ENCODE measurements at places on chromosomes 12 and 14. TPM values are rescaled to one million over a fixed set of nuclear protein-coding genes. Genes with fewer than 3 reads are reported as not detected.

DNA sequence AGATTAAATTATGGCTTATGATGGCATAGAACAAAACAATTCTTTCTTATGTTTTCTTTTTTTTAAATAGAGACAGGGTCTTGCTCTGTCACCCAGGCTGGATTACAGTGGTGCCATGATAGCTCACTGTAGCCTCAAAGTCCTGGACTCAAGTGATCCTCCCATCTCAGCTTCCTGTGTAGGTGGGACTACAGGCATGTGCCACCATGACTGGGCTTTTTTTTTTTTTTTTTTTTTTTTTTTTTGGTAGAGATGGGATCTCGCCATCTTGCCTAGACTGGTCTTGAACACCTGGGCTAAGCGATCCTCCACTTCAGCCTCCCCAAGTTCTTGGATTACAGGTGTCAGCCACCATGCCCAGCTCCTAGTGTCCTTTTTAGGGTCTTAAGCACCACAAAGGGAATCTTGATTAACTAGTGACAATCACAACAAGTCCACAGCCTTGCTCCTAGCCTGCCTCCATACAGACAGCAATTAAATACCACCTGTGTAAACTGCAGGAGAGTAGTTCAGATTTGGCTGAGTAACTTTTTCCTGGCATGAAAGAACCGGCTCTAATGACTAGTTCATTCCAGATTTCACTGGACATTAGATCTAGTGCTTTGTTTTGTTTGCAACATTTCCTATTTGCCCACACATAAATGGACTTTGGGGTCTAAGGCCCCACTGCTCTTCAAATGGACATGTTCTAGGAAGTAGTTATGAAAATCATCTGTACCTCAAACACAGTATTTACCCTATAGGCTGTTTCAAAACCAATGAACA lies 61.6 kb downstream of the SH2B3 start:
- DNase-seq = no peak

- DNase-seq = no peak
These were observed 327.5 kb upstream of the PDE3A start for GRCh38 chr12:20040831-20041230.

DNA sequence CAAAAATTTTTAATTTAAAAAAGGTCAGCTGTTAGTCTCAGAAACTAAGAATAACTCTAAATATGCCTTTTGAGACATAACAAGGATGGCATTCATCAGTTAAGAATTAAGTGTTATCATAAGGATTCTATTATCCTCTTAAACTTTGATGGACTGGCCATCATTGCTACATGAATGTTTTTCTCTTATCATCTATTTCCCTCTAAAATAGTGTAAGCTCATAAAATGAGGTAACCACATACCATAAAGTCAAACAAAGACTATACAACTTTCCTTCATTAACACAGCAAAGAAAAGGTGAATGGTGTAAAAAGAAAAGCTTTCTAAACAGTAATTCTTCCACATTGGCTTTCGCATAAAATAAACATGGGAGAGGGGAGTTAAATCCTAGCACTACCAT lies 41.1 kb downstream of the TMTC1 start:
- DNase-seq = no peak

DNA sequence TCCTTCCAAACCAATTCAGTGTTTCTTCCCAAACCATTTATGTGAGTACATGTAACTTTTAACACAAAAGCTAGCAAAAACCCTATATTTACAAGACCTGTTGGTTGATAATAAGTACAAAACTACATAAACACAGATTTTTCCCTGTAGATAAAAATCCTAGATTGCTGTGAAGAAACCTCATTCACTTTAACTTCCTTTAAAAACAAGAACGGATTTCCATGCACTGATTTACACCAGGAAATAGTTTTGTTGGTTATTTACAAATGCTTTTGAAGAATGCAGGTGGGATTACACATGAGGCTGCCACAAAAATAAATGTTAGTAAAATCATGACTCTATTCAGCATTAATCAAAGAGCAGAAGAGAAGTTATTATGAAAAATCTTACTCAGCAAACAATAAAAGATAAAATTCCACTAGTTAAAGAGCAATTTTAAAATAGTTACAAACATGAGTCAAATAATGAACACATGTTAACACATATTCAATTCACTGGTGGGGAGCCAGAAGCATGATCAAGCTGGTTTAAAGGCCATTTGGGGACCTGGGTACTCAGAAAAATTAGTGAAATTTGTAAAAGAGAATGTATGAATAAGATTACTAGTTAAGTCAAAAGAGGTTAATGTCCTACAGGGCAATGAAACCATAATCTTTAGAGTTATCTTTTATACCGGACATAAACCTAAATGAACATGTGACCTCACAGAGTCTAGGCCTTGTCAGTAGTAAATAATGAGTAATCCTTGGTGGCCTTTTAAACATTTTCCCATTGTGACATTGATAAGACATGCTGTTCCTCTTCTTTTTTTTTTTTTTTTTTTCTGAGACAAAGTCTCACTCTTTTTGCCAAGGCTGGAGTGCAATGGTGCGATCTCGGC lies 79.9 kb downstream of the PHLDA1 start:
- DNase-seq = no peak

GRCh38 chr12:49546481-49546880 lies 7.7 kb downstream of the KCNH3 start:
- no peak for DNase-seq

GRCh38 chr12:110762891-110763290 lies 20.2 kb upstream of the PPP1CC start:
- DNase-seq = no peak

GRCh38 chr12:28506271-28506670 lies 316.0 kb downstream of the CCDC91 start:
- no peak for DNase-seq

- DNase-seq = no peak
These were observed 841.1 kb downstream of the TMTC2 start for GRCh38 chr12:83527810-83528209.

DNA sequence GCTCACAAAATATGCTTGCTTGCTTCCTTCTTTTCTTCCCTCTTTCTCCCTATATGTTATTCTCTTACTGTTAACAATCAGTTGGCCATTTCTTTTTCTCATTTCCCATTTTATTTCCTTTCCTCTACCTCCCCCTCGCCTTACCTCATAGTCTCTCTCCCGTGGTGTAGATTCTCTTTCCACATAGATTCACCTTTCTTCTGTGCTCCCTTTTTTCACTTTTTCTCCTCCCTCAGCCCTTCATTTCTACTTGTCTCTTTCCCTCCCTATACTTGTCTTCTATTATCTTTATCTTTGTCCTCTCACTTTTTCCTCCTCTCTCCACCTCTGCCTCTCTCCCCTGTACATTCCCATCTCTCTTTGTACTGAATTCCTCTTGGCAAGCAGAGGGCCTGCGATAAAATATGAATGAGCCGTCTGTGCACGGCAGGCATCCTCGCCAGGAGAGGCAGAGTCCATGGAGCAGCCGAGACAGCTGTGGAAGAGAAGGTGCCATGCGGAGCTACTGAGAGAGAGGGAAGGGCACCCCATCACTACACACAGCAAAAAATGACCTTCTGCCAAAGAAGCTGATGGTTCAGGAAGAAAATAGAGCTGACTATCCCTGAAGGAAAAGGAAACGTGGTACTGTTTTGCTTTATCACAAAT lies 12.1 kb downstream of the C14orf93 start:
- no peak for DNase-seq

DNA sequence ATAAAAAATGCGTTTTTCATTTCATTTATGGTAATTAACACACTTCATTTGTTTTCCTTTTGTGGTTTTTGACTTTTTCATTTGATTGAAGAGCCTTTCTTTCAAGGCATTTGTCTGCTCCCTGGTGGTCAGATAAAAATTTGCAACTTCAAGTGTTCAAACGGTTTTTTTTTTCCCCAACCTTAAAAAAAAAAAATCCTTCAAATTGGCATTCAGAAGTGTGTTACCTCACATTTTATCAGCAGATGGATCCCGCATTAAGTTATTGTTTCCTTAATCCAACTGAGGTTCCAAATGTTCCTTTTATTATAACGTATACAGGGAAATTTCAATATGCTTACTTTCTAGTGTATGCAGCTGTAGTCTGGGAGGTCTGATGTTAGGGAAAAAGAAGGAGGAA lies 47.2 kb downstream of the MYF5 start:
- no peak for DNase-seq

DNA sequence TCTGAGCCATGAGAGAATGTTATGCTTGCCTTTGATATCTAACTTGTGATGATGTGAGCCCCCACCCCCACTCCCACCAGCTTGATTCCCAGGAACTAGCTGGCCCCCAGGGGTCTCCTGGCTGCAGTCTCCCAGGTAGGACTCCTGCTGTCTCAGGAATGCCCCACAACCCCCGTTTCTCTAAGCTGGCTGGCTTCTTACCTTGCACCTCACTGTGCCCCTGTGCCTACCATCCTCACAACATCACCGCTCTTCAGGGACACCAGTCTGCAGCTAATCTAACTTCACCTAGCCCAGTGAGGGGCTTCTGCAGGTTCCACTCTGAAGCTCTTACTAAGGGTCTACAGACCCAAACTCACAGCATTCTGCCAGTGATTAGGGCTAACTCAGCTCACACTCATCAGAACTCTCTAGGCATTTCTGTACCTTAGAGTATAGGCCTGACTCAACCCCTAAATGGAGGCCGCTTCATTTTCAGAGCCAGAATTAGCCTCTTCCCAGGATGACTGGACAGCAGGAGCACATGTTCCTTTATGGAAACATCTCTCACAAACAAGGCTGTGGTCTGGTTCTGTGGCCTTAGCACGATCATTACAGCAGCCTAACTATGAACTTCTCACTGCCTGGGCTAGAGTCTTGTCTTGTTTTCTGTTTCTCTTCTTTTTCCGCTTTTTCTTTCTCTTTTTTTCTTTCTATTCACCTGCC lies 72.8 kb upstream of the IFNG-AS1 start:
- DNase-seq = no peak

GRCh38 chr12:100860611-100861010 lies 66.0 kb downstream of the ANO4 start:
- DNase-seq = no peak

GRCh38 chr12:100254876-100255275 lies 12.0 kb downstream of the DEPDC4 start:
- no peak for DNase-seq

- DNase-seq = no peak
These were observed 178.1 kb upstream of the NOVA1 start for GRCh38 chr14:26775765-26776563.

DNA sequence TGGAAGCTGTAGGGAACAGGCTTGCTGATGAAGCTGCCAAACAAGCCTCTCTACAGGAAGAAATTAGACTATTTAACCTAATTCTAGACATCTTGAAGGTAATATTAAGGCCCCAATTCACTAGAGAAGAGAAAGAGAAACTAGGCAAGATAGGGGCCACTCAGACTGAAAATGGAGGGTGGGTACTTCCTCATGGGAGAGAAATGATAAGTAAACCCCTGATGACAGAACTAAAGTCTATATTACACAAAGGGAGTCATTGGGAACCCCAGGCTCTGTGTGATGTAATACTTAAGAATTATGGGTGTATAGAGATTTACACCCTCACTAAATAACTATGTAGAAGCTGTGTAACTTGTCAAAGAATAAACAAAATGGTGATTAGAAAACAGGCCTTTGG lies 64.3 kb downstream of the APOBEC1 start:
- no peak for DNase-seq

DNA sequence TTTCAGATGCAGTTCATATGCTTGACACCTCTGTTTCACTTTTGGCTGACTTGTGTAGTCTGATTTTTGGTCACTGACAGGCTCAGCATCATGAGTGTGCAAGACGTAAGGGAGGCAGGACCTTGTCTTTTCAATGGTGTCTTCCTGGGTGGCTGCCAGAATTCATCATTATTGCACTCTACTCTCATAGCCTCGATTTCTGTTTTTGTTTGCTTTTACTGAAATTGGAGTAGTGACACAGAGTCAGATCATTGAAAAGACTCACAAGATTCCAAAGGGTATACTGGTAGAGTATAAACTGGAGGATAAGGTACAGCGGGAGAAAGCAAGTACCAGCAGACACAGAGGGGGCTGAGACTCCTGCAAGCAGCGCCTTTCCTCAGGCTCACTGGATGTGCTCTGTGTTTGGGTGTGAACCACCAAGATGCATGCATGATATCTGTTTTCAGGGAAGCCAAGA lies 126.3 kb upstream of the FGD4 start:
- DNase-seq = no peak

DNA sequence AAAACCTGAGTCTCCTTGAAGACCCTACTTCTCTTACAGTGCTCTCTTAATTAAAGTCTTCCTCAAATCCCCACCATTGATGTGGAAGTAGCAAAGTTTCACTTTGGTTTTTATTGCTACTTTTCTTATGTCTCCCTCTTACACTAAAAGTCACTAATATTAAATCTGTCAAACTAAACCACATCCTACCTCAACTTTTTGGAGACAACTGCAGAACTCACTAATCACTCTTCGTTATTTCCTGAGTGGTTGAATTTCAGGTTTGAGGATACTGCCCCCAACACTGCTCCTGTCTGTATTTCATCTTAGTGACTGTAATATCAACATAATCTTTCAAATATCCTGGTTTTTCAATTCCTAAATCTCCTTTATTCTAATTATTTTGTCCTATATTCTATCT lies 213.0 kb upstream of the PDE3A start:
- DNase-seq = no peak

DNA sequence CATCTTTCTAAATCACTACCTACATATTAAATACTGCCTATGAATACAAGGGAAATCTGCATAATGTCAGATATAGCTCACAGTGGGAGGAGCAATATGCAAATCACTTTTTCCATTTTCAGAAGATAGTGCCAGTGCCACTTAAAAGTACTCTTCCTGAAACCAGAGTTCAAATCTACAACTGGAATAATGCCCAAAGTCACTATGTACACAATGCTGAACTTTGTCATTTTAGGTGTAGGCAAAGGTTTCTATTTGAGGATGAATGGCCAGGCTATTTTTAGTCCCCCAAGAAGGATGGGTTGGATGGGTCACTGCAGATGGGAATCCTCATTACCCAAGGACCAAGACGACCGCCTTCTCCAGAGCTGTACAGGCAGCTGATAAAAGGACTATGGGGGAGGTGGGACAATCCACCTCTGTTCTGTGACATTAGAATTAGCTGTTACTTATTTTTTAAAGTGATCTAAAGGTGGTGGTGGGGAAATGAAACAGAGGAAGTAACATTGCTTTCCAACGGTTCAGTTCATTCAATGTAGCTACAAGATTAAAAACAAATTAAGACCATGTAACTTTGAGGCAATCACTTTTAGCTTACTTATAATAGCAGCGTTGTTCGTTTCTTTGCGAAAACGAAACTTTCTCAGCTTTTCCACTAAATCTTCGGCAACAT lies 5.6 kb downstream of the GMFB start:
- no peak for DNase-seq

C12orf54 gene
- 0.41 TPM for total RNA-seq

C14orf132 gene
- 4.9 TPM for total RNA-seq

SYT1 gene
- total RNA-seq = 1.4 TPM

SRRM4 gene
- 0.32 TPM for total RNA-seq

FOXM1 gene
- total RNA-seq = 30.0 TPM

KLC1 gene
- 104 TPM for total RNA-seq

All from mucosa of descending colon (tissue), 3 donors.